ENCODE measurements at places on chromosomes 1 and 21.

GRCh38 chr1:203381151-203381751, 30.3 kb upstream of the FMOD start:
- no peak for DNase-seq

GRCh38 chr21:43767498-43767983, 8.6 kb downstream of the CSTB start:
- no peak for DNase-seq

GRCh38 chr1:83802023-83802422, 196.9 kb downstream of the TTLL7 start:
- DNase-seq: no peak

DNA sequence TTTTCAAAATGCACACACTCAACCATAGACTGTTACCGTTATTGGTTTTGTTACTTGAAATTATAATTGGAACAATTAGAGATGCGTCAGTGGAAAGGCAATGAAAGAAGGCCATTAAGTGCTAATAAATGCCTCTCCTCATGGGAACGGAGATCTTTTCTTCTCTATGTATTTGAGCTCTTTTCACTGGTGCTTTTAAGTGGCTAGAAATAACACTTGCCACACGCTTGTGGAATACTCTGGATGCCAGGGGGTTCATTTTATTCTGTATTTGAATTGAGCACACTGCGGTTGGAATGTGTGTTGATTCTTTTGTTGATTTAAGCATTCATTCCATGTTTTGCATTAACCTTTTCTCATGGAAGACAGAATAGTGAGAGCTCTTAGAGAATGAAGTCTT, 68.4 kb downstream of the DNM3 start:
- DNase-seq: peak; percentile 45

DNA sequence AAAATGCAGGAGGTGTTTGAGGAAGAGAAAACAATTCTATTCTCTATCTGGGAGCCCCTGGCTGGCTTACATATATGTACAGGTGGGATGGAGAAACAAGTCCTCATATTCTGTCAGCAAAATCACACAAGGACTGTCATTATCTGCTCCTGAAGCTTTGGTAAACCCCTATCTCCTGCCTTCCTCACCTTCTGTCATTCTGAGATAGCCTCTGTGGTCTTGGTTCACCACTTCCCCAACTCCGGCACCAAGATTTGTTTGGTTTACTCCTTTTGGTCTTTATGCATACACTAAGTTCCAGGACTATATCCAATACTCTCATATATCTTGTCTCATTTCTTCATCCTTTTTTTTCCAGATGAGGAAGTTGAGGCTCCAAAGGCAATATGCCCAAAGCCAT, 551.1 kb downstream of the PLPP3 start:
- no peak for DNase-seq

- DNase-seq: no peak
Measured at GRCh38 chr21:19833082-19833481, 1165.1 kb upstream of the NCAM2 start.

- DNase-seq: no peak
Measured at GRCh38 chr1:156504438-156504813, 3.9 kb upstream of the MEF2D start.

DNA sequence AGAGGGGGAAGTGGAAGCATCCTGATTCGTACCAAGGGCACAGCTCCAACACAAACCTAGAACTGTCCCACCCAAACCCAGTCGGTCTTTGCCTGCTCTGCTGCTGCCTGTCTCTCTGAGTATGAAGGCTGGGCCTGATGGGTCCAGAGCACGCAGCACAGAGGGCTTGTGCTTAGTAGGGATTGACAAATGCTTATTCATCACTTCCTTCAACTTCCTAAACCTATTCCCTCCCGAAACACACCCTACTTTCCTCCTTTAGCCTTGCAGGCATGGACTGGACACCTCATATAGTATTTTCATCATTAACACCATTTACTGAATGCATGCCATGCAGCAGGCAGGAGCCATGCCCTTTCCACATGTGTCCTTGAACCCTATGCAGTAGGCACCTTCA, 31.3 kb downstream of the FOXO6 start:
- DNase-seq: no peak

GRCh38 chr1:41517062-41517438, 32.6 kb upstream of the EDN2 start:
- DNase-seq: no peak

GRCh38 chr1:197399755-197400521, 131.9 kb downstream of the CRB1 start:
- DNase-seq: peak; percentile 6

- no peak for DNase-seq
Measured at GRCh38 chr1:110542725-110543124, 23.8 kb upstream of the KCNA10 start.

DNA sequence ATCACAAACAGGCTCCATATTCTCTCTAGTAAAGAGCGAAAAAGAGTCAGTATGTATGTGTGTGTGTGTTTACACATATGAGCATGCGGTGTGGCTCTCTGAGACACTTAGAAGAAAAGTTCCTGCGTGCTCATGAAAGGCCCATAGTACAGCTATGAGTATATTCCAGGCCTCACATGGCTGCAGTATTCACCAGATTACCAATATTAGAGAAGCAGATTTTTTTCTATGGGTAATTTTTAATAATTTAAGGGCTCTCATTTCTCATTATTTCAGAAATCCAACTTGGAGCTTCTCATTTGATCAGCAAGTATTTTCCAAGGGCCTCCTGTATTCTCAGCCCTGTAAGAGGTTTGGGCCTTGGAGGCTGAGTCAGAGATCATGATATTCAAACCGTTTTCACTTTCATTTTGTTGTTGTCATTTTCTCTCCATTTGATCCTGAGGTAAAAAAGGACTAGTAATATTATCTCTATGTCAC, 232.9 kb upstream of the SGIP1 start:
- DNase-seq: no peak

DNA sequence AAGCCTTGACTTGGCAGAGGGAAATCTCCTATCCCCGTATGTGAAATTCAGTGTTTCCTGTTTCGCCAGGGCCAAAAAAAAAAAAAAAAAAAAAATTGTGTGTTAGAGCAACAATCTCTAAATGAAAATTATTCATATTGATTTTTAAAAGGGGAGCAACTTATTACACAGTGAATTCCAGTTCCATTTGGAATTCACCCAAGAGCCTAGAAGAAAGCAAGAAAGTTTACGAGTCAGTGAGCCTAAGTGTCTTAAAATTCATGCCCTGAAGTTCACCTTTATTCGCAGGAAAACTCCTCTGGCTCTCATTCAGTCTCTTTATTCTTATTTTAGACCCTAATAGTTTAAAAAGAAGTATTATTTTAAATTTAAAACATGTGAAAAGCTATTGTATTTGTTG, 42.1 kb upstream of the HUNK start:
- DNase-seq: no peak

DNA sequence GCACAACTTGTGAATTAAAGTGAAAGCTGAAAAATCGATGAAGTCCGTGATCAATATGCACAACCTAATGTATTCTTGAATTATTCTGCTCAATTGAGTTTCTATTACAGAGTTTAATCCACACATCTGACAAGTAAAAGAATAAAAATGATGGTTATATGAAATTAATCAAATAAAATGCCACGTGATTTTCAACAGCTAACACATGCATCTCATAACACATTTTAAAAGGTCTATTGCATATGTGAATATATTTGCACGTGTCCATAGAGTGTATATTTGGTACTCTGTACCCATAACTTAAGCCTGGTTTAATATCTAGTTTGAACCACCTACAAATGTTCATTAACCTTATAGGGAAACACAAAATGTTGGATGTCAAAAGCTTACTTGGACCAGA, 266.2 kb downstream of the NTNG1 start:
- no peak for DNase-seq

GRCh38 chr1:109816175-109816811, 52.6 kb upstream of the EPS8L3 start:
- DNase-seq: no peak

Measured in NCI-H526 treated with DMSO at 0.1 percent for 48 hours (cell line).